Fibroblast of skin of left biceps (primary cell): ENCODE measurements at places on chromosomes 7 and 10.

DNA sequence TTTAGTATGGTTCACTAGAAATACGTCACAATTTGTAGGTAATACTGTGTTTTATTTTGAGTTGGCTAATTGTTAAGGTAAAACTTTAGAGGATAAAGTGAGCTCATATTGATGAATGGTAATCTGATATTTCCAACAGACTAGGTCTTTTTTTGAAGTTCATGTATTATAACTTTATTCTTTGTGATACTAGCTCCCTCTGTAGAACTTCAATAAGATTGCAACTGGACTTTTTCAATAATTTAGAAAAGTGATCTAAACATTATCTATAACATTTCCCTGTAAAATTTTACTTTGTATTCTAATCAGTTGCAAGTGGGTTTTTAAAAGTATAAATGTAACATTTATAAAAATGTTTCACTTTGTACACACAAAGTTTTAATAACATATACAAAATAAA, 83.5 kb downstream of the ADK start:
- no peak for DNase-seq

DNA sequence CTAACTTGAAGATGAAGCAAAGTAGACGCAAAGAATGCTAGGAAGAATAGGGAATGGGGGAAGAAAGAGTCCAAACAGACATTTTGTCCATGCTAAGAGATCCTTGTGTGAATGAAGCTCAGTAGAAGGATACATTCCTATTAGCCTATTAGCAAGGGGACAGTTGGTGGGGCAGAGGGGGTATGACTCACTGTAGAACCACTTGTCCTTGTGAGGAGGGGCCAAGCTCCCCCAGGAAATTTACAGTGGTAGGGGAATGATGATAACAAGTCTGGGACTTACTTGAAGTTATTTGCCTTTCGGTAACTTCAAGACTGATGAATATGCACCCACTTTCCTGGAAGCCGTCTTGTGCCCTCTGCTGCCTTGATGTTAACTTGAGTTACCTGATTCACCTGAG, 17.2 kb upstream of the SYPL1 start:
- DNase-seq = no peak

- no peak for DNase-seq
These were observed 60.4 kb upstream of the ADO start for GRCh38 chr10:62744136-62744535.

DNA sequence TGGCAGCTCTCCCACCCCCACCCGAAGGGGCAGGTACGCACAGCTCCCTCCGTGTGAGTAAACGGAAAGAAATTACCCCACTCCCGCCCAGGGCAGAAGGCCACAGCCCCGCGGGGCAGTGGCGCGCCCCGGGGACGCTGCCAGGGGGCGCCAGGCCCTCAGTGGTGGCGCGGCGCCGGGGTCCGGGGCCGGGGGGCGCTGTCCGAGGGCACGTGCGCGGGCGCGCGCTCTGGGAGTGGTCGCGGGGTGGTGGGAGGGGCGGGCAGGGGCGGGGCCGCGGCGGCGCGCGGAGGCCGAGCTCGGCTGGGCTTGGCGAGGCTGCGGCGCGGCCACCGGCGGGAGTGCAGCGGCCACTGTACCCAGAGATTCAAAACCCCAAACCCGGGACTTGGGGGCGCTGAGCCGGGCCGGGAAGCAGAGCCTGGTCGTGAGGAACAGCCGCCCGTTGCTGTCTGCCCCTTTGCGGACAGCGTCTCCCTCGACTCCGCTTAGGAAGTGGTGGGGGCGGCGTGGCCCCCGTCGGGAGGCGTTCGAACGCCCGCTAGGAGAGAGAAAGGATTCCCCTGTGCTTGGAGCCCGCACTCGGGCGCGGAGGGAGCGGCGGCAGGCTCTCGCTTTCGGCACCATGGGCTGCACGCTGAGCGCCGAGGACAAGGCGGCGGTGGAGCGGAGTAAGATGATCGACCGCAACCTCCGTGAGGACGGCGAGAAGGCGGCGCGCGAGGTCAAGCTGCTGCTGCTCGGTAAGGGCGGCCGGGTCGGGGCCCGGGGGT, at the start of gene GNAI1:
Gene GNAI1 (plus strand): TSS at position 296 of the 773 bp plus-strand sequence. CDS start 330 bp downstream, at position 626.
- DNase-seq = peak; percentile 24
